Spinal cord (tissue), 10 donors: ENCODE measurements at places on chromosomes 3 and 15. TPM values are rescaled to one million over a fixed set of nuclear protein-coding genes. Genes with fewer than 3 reads are reported as not detected.
A peak's percentile ranks its signal among the peaks of the same experiment; 100 is the strongest.

GRCh38 chr15:80207887-80208286 lies 44.1 kb downstream of the CTXND1 start:
- peaks cover 3% of the 10 kb centered on the region for H3K4me1 ChIP-seq
- H3K4me3 ChIP-seq: no peak overlapping the region
- DNase-seq: no peak
- no peaks in the 10 kb centered on the region for H3K27me3 ChIP-seq
- H3K36me3 ChIP-seq: peaks cover 6% of the 10 kb centered on the region
- H3K27ac ChIP-seq: no peak overlapping the region

DNA sequence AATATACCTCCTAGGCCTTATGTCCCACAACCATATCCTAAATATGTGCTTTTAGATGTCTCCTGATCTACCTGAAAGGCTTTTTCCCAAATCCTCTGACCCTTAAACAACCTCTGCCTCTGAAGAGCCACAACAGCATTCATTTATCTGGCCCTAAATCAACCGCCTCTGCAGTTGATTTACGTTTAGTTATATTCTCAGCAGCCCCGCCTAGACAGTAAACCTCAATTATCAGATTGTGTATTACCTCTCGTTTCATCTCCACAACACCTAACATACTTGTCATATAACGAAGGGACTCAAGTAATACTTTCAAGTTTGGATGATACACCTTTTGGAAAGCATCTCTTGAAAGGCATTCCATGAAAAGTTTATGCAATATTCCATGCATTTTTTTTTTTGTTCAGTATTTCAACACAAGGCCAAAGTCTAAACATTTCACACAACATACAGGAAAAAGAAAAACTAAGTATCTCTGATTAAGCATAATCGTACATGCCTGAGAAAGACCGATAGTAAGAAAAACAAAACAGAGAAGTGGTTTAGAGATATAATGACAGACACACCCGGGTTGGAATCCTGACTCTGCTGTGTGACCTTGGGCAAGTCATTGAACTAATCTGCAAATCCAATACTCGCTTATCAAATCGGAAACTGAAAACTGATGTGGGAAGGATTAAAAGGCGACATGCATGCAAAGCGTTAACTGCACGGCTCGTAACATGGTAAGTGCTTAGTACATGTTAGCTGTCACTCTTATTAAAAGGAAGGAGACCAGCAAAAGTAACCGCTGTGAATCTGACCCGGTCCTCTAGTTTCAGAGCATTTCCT lies 778 bp downstream of the CRBN start:
- DNase-seq: no peak
- H3K4me1 ChIP-seq: no peaks in the 10 kb centered on the region
- H3K27ac ChIP-seq: no peak overlapping the region
- peak overlapping the region; percentile 88 for H3K4me3 ChIP-seq

- H3K27ac ChIP-seq: no peak overlapping the region
- H3K27me3 ChIP-seq: no peaks in the 10 kb centered on the region
- H3K36me3 ChIP-seq: no peaks in the 10 kb centered on the region
- no peaks in the 10 kb centered on the region for H3K4me1 ChIP-seq
- no peak for DNase-seq
These were observed 72.5 kb upstream of the NEO1 start for GRCh38 chr15:72979791-72980190.

GRCh38 chr3:5616873-5617272 lies 429.4 kb downstream of the EDEM1 start:
- no peak overlapping the region for H3K4me3 ChIP-seq
- H3K36me3 ChIP-seq: no peaks in the 10 kb centered on the region
- H3K27me3 ChIP-seq: no peaks in the 10 kb centered on the region
- no peak for DNase-seq
- no peaks in the 10 kb centered on the region for H3K4me1 ChIP-seq
- H3K27ac ChIP-seq: no peak overlapping the region

DNA sequence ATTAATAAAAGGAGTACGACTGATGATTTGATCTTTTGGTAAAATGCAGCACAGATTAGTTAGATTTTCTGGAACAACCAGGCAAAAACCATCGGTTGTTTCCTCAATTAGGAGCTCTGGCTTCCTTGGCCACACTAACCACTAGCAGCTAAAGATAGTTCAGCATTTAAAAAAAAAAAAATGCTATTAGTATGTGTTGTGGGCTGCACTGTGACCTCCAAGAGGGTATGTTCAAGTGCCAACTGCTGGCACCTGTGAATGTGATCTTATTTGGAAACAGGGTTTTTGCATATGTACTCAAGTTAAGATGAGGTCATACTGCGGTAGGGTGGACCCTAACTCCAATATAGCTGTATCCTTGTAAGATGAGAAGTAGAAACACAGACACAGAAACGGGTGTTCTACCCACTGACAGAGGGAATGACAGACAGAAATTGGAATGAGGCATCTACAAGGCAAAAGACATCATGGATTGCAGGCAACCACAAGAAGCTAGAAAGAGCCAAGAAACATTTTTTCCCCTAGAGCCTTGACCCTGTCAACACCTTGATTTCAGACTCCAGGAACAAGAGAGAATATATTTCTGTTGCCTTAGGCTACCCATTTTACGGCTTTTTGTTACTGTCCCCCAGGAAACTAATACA lies 534.6 kb upstream of the ROBO2 start:
- H3K27me3 ChIP-seq: no peaks in the 10 kb centered on the region
- H3K27ac ChIP-seq: no peak overlapping the region
- DNase-seq: no peak
- H3K36me3 ChIP-seq: no peaks in the 10 kb centered on the region

- peaks cover 2% of the 10 kb centered on the region for H3K36me3 ChIP-seq
- H3K4me3 ChIP-seq: no peak overlapping the region
- no peak for DNase-seq
- peaks cover 13% of the 10 kb centered on the region for H3K4me1 ChIP-seq
- H3K27me3 ChIP-seq: no peaks in the 10 kb centered on the region
These were observed 21.3 kb downstream of the IGF1R start for GRCh38 chr15:98669638-98670037.

- peak within 1 kb of the TSS; percentile 59 for H3K4me3 ChIP-seq
- H3K36me3 ChIP-seq: no peaks in the 10 kb centered on the region
- H3K27me3 ChIP-seq: no peaks in the 10 kb centered on the region
- peak; percentile 80 for DNase-seq
These were observed 401.8 kb downstream of the SHQ1 start for GRCh38 chr3:72446218-72447058.

DNA sequence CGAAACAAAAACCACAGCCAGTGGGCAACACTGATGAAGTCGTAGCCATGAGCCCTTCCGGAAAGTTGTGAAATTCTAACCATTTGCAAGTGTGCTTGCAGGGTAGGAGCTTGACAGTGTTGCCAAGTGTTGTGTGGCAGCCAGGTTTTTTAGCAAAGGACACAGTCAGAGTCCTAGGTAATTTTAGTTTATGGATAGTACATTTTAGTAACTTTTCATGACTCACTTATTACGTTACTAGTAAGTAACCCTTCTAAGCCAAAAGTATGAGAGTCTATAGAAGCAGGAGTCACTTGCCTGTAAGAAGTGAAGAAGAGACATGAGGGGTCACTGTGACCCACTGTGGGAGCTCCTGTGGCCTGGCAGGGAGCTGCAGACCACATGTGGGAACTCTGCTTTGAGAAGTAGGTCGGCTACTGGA lies 54.8 kb upstream of the ADPGK start:
- no peak overlapping the region for H3K27ac ChIP-seq
- DNase-seq: no peak
- H3K27me3 ChIP-seq: no peaks in the 10 kb centered on the region
- no peaks in the 10 kb centered on the region for H3K4me1 ChIP-seq

DNA sequence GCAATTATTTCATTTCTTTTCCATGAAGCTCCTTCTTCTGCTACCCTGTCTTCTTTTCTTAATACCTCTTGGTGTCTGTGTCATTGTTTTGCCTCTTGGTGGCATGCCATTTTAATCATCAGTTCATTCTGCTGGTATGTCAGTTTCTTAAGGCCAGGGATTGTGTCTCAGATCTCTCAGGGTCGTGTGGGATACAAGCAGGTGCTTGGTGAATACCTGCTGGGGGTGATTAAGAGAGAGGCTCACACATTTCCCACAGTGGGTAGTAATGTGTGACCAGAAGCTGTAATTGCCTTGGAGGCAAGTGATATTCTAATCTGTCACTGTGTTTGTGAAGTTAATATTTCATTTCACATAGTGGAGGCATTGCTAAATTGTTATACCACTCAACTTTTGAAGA lies 361.4 kb upstream of the TRIM42 start:
- no peak for DNase-seq
- no peaks in the 10 kb centered on the region for H3K36me3 ChIP-seq
- H3K4me1 ChIP-seq: peaks cover 4% of the 10 kb centered on the region
- no peak overlapping the region for H3K4me3 ChIP-seq

DNA sequence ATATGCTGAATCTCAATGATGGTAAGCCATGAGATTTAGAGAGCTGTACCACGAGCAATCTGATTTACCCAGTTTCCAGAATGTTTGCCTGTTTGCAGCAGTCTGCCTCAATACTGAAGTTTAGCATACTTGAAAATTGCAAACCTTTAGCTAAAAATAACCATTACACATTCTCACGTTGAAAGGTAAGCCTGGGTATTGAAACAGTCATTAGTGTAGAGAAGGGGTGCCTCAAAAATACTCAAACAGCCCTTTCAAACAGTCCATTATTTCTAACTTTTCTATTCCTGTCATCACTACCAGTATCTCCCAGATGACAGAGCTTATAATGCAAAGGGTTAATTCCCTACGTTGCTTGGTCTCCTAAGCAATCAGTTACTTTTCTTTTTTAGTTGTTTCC lies 111.8 kb upstream of the MBNL1 start:
- H3K27me3 ChIP-seq: no peaks in the 10 kb centered on the region
- H3K36me3 ChIP-seq: no peaks in the 10 kb centered on the region
- no peak overlapping the region for H3K27ac ChIP-seq
- H3K4me1 ChIP-seq: no peaks in the 10 kb centered on the region
- no peak overlapping the region for H3K4me3 ChIP-seq

DNA sequence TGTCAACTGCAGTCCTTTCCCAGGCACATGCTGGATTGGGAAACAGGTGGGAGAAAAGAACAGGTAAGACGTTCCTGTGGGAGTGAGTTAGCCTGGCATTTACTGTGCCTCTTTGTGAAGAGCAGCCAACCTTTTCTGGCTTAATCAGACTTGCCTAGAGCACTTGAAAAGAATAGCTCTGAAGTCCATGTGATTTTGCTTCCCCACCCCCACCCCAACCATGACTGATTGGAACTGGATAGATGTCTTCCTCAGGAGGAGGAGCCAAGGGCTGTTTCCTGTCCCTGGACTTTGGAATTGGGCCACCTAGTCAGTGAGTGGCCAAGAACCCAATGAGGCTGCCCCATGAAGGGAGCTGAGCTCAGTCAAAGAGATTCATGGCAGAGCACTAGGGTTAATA lies 4.7 kb upstream of the TMEM41A start:
- no peak overlapping the region for H3K4me3 ChIP-seq
- peaks cover 3% of the 10 kb centered on the region for H3K4me1 ChIP-seq
- H3K36me3 ChIP-seq: no peaks in the 10 kb centered on the region
- no peaks in the 10 kb centered on the region for H3K27me3 ChIP-seq
- no peak for DNase-seq

DNA sequence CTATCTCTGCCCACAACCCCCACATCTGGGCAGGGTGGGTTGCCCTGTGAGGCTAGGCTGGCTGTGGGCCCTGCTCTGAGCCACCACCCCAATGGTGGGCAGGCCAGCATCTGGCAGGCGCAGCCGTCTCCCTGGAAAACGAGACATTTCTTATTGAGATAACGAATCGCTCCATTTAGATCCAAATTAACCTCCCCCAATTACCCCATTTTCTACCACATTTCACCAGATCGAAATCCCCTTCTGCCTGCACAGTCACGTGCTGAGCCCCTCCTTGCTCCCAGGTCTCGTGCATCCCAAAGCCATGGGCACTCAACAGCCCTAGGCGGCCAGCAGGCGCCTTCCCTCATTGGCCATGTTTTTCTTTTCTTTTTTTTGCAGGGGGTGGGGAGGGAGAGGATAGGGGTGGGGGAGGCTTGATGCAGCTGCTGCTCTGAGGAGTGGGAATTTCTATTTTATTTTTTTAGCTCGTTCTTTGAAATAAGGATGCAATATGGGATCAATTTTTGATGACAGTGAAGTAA lies 53.0 kb upstream of the TMEM115 start:
- peaks cover 59% of the 10 kb centered on the region for H3K4me1 ChIP-seq
- peak; percentile 84 for DNase-seq
- H3K27ac ChIP-seq: no peak overlapping the region
- H3K27me3 ChIP-seq: no peaks in the 10 kb centered on the region
- no peak overlapping the region for H3K4me3 ChIP-seq
- peaks cover 14% of the 10 kb centered on the region for H3K36me3 ChIP-seq

- H3K27me3 ChIP-seq: no peaks in the 10 kb centered on the region
- no peak overlapping the region for H3K27ac ChIP-seq
- H3K4me1 ChIP-seq: no peaks in the 10 kb centered on the region
- no peak overlapping the region for H3K4me3 ChIP-seq
These were observed 316.1 kb downstream of the TLE3 start for GRCh38 chr15:69781411-69782125.

DNA sequence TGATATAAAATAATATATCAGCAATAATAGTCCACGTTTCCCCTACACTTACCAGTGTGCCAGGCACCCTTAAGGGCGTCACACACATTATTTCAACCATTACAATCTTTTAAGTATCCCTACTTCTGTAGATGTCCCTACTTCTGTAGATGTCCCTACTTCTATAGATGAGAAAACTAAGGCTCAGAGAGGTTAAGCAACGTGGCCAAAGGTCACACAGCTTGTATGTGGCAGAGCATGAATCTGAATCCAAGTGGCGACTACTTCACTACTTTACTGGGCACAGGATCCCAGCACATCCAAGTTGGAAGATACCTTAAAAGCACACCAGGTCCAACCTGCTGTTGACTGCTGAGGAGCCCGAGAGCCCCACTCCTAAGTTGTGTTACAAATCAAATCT lies 77.5 kb downstream of the TLE3 start:
- DNase-seq: no peak
- H3K4me1 ChIP-seq: peaks cover 24% of the 10 kb centered on the region
- H3K27me3 ChIP-seq: peaks cover 2% of the 10 kb centered on the region
- no peak overlapping the region for H3K27ac ChIP-seq

DNA sequence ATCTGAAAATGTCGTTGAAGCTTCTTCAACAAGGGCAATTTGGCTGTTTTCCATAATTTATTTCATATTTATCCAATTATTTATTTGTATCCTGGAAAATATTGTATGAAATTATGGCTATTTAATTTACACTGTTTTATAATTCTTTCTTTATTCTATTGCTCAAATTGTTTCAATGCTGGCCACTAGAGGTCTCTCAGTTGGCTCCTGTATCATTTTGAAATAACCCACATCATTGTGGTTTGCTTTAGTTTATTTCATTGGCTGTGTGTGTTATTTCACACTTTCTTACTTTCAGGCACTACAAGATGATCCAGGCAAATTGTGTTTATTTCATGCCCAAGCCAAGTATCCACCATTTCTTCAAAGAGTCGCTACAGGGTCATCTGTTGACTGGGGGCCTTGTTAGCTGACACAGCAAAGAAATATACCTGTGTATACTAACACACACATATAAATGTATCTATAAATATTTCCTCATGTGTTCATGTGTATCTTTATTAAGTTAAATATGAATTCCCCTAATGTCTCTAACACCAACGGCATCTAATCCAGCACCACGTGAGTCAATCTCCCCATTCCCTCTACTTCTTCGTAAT lies 86.2 kb downstream of the NPAP1 start:
- DNase-seq: no peak
- H3K27me3 ChIP-seq: no peaks in the 10 kb centered on the region

GRCh38 chr15:39786447-39787056 lies 3.9 kb upstream of the FSIP1 start:
- no peaks in the 10 kb centered on the region for H3K4me1 ChIP-seq
- H3K27me3 ChIP-seq: no peaks in the 10 kb centered on the region
- H3K4me3 ChIP-seq: no peak overlapping the region
- H3K36me3 ChIP-seq: no peaks in the 10 kb centered on the region
- no peak overlapping the region for H3K27ac ChIP-seq

EPHA3 gene
- 44.6 TPM for total RNA-seq

TMEM212 gene
- 0.40 TPM for total RNA-seq

CCR1 gene
- total RNA-seq: 5.2 TPM

DZIP1L gene
- 10.8 TPM for total RNA-seq

PLSCR4 gene
- total RNA-seq: 43.8 TPM

SLC6A1 gene
- 228 TPM for total RNA-seq

CPA3 gene
- total RNA-seq: 2.6 TPM

A4GNT gene
- total RNA-seq: not detected
